ENCODE measurements at places on chromosomes 3 and 15.
A peak's percentile ranks its signal among the peaks of the same experiment; 100 is the strongest.

DNA sequence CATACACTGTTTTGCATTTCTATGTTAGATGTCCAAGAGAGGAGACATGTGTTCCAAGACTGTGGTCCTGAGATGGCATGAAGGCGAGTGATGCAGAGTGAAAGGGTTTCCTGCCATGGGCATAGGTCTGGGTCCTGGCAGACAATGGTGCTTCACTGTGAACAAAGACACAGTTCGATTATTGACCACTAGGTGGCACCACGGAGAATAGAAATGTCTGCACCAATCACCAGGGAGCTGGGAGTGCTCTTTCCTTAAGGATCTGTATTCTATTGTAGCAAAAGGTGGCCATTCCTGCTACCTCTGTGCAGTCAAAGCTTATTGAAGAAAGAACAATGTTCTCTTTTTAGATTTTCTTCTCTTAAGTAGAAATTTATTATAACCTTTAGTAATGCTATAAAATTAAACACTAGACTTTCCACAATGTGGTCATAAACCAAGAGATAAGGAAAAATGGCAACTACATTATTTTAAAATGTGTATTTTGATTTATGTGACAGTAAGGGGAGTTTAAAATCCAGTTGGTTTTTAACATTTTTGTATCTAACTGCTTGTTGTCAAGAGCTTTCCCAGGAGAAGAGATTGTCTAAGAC, 88.7 kb downstream of the GABRG3 start:
- peak; percentile 52 for DNase-seq

DNA sequence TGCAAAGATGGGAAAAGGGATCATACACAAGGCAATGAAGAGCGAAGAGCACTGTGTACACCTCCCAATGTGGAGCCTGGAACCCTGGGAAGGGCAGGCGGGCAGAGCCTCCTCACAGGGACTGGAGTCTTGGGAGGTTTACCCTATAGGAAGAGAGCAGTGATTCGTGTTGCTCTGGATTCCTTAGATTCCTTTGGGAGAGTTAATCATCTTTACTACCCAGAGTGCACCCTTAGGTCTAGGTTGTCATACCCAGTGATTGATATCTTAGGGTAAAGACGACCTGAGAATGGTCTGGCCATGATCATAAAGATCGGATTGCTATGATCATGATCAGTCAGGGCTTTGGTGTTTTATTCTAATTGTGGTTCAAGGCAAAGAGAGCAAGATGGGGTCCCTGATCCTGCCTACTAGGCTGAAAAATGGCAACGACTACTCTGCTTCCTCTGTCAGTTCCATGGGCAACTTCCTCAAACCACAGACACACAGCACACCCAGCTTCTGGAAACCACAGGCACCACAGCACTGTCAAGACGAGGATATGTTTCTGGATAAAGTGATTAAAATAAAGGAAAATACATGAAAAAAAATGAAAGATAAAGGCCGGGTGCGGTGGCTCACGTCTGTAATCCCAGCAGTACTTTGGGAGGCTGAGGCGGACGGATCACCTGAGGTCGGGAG, 20.4 kb upstream of the MAP6D1 start:
- no peak for DNase-seq

DNA sequence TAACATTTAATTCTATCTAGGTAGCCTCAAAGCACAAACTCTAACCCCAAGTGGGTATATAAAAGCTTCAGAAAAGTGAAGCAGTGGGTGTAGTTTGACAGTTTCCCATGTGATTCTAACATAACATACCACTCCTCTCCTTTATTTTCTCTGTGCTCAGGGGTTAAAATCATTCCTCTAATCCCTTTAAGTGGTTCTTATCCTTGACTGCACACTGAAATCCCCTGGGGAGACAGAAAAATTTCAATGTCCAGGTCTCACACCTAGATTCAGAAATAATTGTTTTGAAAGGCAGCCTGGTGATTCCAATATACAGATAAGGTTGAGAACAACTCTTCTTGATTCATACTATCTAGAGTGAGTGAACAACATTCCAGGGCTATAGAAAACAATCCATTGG, 986.4 kb downstream of the ROBO1 start:
- no peak for DNase-seq

- no peak for DNase-seq
Observed at GRCh38 chr3:38655708-38656300, 6.3 kb upstream of the SCN5A start.

- peak; percentile 53 for DNase-seq
Observed at GRCh38 chr15:34721802-34722438, 32.9 kb downstream of the GJD2 start.

DNA sequence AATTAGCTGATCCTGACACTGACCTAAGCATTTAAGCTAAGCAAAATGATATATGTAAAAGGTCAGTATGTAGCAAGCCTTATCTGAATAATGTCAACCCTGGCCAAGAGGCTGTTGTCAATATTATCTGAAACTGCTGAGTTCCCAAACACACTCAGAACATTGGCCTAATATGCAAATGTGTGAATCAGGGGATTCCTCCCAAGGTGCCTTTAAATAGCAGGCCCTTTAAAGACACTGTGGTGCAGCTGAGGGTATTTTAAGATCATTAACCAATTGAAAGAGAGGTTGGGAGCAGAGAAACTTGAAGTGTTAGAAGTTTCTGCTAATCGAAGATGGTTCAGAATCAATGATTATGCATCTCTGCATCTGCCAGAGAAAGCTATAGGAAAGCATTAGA, 207.0 kb downstream of the NTRK3 start:
- no peak for DNase-seq
